Astrocyte (in vitro differentiated cells and primary cell): ENCODE measurements at places on chromosomes 12 and 14.

- no peak overlapping the region for H3K4me3 ChIP-seq
- DNase-seq: no peak
- H3K27me3 ChIP-seq: no peaks in the 10 kb centered on the region
- H3K36me3 ChIP-seq: no peaks in the 10 kb centered on the region
- peaks cover 13% of the 10 kb centered on the region for H3K4me1 ChIP-seq
Measured at GRCh38 chr14:37138898-37139297, 33.5 kb downstream of the SLC25A21 start.

DNA sequence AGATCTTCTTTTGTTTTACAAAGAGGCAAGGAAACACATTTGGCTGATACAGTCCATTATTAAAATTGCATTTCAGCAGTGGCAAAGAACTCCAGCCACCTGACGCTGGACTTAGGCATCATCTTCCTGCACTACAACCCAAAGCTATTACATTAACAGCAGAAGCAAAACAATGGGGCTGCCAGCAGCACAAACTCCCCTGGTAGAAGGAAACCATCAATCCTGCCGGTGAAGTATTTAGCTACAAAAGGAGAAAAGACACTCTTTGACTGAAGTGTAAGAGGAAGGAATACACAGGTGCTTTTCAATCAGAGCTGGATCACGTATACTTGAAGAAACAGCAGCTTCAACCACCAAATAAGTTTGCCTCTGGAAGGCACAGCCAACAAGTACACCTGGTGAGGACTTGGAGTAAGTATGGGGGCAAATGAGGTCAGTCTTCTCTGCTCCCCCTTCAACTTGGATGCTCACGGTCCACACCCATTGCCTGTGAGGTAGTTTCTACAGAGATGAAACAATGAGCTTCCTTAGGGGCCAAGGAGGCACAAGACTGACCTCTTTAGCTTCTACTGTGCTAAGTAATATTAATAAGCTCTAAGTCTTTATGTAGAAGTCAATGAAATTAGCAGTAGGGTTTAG is 125.9 kb upstream of the FOXN3 start:
- H3K27ac ChIP-seq: peak overlapping the region; percentile 6
- no peak overlapping the region for H3K4me3 ChIP-seq
- H3K4me1 ChIP-seq: peaks cover 38% of the 10 kb centered on the region
- DNase-seq: no peak
- no peaks in the 10 kb centered on the region for H3K36me3 ChIP-seq

DNA sequence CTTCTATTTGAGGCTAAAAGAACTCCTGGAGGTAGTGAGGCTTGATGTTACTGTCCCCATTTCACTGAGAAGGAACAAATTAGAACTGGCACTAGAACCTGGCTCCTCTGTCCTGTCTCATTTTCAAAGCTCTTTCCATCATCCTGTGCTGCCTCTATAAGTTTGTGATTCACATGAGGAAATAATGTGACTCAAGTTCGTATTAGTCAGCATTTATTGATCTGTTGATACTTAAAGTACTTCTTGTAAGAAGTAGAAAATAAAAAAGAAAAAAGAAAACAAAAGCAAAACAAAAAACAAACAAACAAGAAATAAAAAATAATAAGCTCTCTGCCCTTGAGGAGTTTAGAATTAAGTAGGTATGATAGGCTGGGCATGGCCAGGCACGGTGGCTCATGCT is 2.3 kb upstream of the ESPL1 start:
- no peak for DNase-seq
- no peak overlapping the region for H3K4me3 ChIP-seq
- H3K27ac ChIP-seq: no peak overlapping the region
- H3K36me3 ChIP-seq: no peaks in the 10 kb centered on the region
- no peaks in the 10 kb centered on the region for H3K27me3 ChIP-seq

- no peak overlapping the region for H3K4me3 ChIP-seq
- H3K36me3 ChIP-seq: no peaks in the 10 kb centered on the region
- no peak for DNase-seq
Measured at GRCh38 chr12:3164454-3165077, 87.4 kb downstream of the TSPAN9 start.

- no peak overlapping the region for H3K4me3 ChIP-seq
- H3K27me3 ChIP-seq: no peaks in the 10 kb centered on the region
- H3K4me1 ChIP-seq: no peaks in the 10 kb centered on the region
- H3K27ac ChIP-seq: no peak overlapping the region
- H3K36me3 ChIP-seq: peaks cover 10% of the 10 kb centered on the region
Measured at GRCh38 chr14:89407856-89408255, 9.2 kb downstream of the FOXN3 start.

- peaks cover 18% of the 10 kb centered on the region for H3K4me1 ChIP-seq
- H3K4me3 ChIP-seq: no peak overlapping the region
- no peaks in the 10 kb centered on the region for H3K36me3 ChIP-seq
Measured at GRCh38 chr12:69097619-69098368, 141.6 kb upstream of the CPSF6 start.

DNA sequence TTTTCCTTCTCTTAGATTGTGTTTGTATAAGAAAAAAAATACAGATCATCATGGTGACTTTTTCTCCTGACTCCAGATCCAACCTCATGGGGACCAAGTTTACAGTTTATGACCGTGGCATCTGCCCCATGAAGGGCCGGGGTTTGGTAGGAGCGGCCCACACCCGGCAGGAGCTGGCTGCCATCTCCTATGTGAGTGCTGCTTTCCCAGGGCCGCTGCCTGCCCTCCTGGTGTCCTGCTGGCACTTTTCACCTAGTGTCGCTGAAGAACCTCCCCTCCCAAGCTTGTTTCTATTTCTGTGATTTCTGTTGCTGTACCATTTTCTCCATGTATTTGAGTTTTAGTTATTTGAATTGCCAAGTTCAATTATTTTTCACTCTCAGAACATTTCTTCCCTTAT is 24.8 kb upstream of the TEAD4 start:
- no peak overlapping the region for H3K4me3 ChIP-seq
- H3K4me1 ChIP-seq: no peaks in the 10 kb centered on the region
- no peaks in the 10 kb centered on the region for H3K27me3 ChIP-seq
- no peak overlapping the region for H3K27ac ChIP-seq
- DNase-seq: no peak

GRCh38 chr14:22417914-22418313 is 171.1 kb downstream of the DAD1 start:
- H3K4me3 ChIP-seq: no peak overlapping the region
- H3K4me1 ChIP-seq: peaks cover 6% of the 10 kb centered on the region
- peaks cover 5% of the 10 kb centered on the region for H3K27me3 ChIP-seq
- no peak for DNase-seq
- H3K27ac ChIP-seq: no peak overlapping the region
- H3K36me3 ChIP-seq: no peaks in the 10 kb centered on the region

DNA sequence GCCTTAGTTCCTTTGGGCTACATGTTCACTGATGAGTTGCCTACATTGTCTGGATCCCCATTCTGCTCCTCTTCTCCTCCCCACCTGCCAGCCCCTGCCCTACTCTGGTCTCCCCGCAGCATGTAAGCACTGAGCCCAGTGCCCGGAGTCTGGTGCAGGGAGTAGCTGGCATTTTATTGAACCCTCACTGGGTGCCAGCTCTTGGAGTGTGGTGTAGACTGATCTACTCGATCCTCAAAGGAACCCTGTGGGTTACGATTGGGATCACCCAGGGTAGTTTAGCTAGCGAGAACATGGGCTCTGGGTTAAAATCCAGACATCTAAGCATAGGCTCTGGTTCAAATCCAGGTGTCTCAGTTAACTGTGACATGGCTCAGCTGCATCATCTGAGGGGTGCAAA is 8.3 kb upstream of the SERPINA6 start:
- H3K4me1 ChIP-seq: no peaks in the 10 kb centered on the region
- H3K36me3 ChIP-seq: no peaks in the 10 kb centered on the region
- H3K27me3 ChIP-seq: no peaks in the 10 kb centered on the region
- no peak overlapping the region for H3K27ac ChIP-seq

DNA sequence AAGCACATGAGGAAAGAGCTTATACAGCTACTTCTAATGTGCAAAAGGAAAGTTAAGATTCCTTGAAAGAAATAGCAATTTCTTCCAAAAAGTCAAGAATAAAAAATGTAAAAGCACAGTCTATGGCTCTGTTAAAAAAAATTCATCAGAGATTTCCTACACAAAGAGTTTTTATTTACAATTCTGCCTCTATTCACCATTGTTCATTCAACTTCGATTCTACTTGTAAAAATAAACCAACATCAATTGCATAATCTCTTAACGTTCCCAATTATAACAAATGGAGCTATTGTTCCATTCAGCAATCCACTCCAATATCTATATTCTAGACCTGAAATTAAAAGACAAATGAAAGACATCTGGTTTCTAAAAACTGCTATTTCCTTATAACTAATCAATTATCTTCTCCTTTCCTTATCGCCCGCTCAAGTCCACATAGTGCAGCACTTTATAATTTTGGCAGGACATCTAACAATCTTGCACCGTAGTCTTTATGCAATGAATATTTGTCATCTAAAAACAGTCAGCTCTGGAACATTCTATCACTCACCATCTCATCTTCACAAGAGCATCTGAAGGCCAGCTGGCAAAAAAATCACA is 6.2 kb downstream of the EIF2S3B start:
- no peaks in the 10 kb centered on the region for H3K4me1 ChIP-seq
- H3K27me3 ChIP-seq: no peaks in the 10 kb centered on the region
- H3K27ac ChIP-seq: no peak overlapping the region
- no peaks in the 10 kb centered on the region for H3K36me3 ChIP-seq
- no peak for DNase-seq
- no peak overlapping the region for H3K4me3 ChIP-seq

DNA sequence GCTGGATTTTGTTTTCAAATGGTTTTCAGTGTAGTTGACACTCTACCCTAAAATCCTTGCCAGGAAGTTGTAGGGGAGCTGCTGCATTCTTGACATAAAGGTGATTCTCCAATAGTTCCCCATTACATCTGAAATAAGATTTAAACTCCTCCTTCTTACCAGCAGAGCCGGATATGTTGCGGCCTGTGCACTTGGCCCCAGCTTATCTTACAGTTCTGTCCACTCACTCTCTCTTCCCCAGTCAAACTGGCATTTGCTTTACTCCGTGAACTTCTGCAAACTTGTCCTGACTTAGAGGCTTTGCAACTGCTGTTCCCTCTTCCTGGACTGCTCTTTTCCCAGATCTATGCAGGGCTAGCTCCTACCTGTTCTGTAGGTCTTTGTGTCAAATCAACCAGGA is 929.5 kb downstream of the VRK1 start:
- H3K4me1 ChIP-seq: no peaks in the 10 kb centered on the region
- DNase-seq: no peak
- H3K27ac ChIP-seq: no peak overlapping the region
- H3K4me3 ChIP-seq: no peak overlapping the region
- no peaks in the 10 kb centered on the region for H3K36me3 ChIP-seq

GRCh38 chr12:126061777-126062176 is 996.5 kb downstream of the AACS start:
- H3K27ac ChIP-seq: no peak overlapping the region
- no peak overlapping the region for H3K4me3 ChIP-seq
- H3K36me3 ChIP-seq: no peaks in the 10 kb centered on the region
- no peaks in the 10 kb centered on the region for H3K27me3 ChIP-seq
- DNase-seq: no peak

DNA sequence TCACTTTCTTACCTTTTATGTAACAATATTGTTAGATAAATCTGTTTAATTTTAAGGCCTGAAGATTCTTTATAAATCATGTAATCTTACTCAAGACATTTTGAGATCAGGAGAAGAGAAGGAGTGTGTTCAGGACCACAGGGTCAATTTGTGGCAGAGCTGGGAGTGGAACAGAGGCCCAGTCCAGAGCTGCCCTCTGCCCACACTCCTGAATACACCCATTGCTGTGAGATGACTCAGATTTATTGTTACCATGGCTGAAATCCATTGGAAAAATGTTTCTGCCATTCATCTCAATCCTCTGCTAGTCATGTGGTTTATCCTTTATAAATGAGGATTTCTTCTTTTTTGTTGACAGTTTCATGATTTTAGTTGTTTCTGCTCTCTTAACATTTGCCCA is 100.5 kb upstream of the STXBP6 start:
- peaks cover 11% of the 10 kb centered on the region for H3K4me1 ChIP-seq
- peak; percentile 58 for DNase-seq
- H3K4me3 ChIP-seq: no peak overlapping the region
- H3K27me3 ChIP-seq: no peaks in the 10 kb centered on the region
- no peaks in the 10 kb centered on the region for H3K36me3 ChIP-seq
- no peak overlapping the region for H3K27ac ChIP-seq

GRCh38 chr12:25352083-25352918 is 101.6 kb upstream of the KRAS start:
- H3K36me3 ChIP-seq: no peaks in the 10 kb centered on the region
- H3K27ac ChIP-seq: no peak overlapping the region
- no peak overlapping the region for H3K4me3 ChIP-seq
- H3K27me3 ChIP-seq: peaks cover 6% of the 10 kb centered on the region
- DNase-seq: peak; percentile 90
- peaks cover 5% of the 10 kb centered on the region for H3K4me1 ChIP-seq

- no peaks in the 10 kb centered on the region for H3K36me3 ChIP-seq
- H3K27ac ChIP-seq: no peak overlapping the region
- H3K4me3 ChIP-seq: no peak overlapping the region
Measured at GRCh38 chr14:104559804-104560585, 19.6 kb upstream of the C14orf180 start.

- H3K4me3 ChIP-seq: no peak overlapping the region
- DNase-seq: no peak
- no peaks in the 10 kb centered on the region for H3K36me3 ChIP-seq
- H3K4me1 ChIP-seq: peaks cover 4% of the 10 kb centered on the region
Measured at GRCh38 chr12:49863946-49864797, 21.3 kb upstream of the BCDIN3D start.

DNA sequence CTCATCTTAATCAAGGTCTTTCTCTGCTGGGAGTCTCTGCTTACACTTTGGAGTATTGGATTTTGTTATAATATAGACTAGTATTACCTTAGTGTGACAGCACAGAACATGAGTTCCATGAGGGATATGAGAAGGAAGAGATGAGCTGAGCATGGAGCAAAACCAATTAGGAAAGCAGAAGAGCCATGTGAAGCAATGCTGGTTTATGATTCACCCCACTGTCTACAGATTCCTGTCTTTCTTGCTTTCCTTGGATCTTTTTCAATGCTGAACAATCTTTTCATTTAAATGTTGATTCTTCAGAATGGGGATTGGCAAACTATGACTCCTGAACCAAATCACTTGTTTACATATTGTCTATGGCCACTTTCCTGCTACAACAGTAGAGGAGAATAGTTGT is 70.4 kb upstream of the KITLG start:
- H3K4me3 ChIP-seq: no peak overlapping the region
- no peaks in the 10 kb centered on the region for H3K4me1 ChIP-seq
- H3K27ac ChIP-seq: no peak overlapping the region
- no peaks in the 10 kb centered on the region for H3K27me3 ChIP-seq

DNA sequence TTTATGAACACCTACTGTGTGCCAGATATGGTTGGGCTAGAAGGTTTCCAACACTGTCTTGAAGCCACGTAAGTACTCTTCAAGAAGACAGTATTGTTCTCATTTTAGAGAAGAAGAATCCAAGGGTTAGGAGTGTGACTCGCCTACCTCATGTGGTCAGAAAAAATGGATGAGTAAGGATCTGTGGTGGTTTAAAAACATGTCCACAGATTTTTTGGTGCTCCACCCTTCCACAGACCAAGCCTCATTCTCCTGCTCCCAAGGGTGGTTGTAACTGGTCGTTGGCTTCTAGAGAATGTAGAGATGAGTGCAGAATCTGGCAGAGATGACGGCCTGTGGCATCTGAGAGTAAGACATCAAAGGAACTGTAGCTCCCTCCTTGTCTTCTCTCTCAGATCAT is 30.3 kb upstream of the TTC7B start:
- no peaks in the 10 kb centered on the region for H3K36me3 ChIP-seq
- peak; percentile 60 for DNase-seq
- no peak overlapping the region for H3K4me3 ChIP-seq

- no peak overlapping the region for H3K27ac ChIP-seq
- no peak for DNase-seq
- H3K4me1 ChIP-seq: peaks cover 2% of the 10 kb centered on the region
Measured at GRCh38 chr12:49292729-49293055, 2.3 kb upstream of the PRPH start.

GRCh38 chr12:93176165-93176564 is 201.6 kb upstream of the NUDT4 start:
- H3K4me3 ChIP-seq: no peak overlapping the region
- H3K4me1 ChIP-seq: peaks cover 18% of the 10 kb centered on the region
- peak; percentile 66 for DNase-seq
- H3K27me3 ChIP-seq: no peaks in the 10 kb centered on the region
- no peaks in the 10 kb centered on the region for H3K36me3 ChIP-seq
